ENCODE measurements at places on chromosomes 5 and 9.

- no peak overlapping the region for H3K27ac ChIP-seq
- H3K27me3 ChIP-seq: no peaks in the 10 kb centered on the region
- no peaks in the 10 kb centered on the region for H3K36me3 ChIP-seq
- no peak for DNase-seq
Observed at GRCh38 chr9:121838746-121839669, 187.6 kb downstream of the DAB2IP start.

DNA sequence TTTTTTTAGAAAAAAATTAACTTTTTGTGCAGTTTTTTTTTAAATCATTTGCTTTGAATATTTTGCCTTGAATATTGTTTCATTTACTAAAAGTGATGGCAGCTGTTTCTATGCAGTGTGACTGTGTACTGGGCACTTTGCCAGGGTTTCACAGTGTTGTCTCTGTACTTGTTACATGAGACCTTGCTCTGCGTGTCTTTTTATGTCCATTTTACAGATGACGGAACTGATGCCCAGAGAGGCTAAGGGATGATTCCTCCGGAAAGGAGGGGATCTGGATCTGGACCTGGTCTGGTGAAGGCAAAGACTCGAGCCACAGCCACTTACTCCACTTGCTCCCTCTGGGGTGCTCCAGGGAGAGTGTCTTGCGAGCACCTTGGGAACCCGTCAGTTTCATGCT lies 124.8 kb upstream of the PTCH1 start:
- H3K36me3 ChIP-seq: no peaks in the 10 kb centered on the region
- DNase-seq: no peak
- H3K4me3 ChIP-seq: no peak overlapping the region
- H3K4me1 ChIP-seq: peaks cover 13% of the 10 kb centered on the region

DNA sequence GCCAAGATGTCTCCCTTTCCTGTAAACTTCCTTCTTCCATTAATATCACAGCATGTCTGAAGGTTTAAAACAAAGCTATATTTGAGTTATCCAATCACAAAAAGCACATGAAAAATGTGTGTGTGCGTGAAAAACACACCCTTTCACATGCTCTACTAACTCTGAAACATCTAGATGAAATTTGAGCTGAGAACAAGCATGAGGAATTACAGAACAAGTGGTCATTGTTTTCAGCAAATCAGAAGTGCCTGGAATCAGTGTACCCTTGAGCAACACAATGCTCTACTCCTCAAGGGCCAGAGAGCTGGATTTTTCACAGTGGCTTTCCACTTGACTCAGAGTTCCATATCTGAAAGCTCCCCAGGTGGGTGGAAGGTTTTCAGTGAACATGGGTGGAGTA lies 255.9 kb downstream of the PSAT1 start:
- H3K36me3 ChIP-seq: no peaks in the 10 kb centered on the region
- no peak for DNase-seq
- H3K27ac ChIP-seq: no peak overlapping the region
- no peak overlapping the region for H3K4me3 ChIP-seq

- DNase-seq: no peak
- no peaks in the 10 kb centered on the region for H3K36me3 ChIP-seq
- H3K27me3 ChIP-seq: no peaks in the 10 kb centered on the region
- peak within 1 kb of the TSS; percentile 42 for H3K4me3 ChIP-seq
Observed at GRCh38 chr9:92424340-92424739, at the start of gene OMD. Gene OMD (minus strand): TSS chr9:92424471. CDS start chr9:92417558, 6,913 bp downstream.

- H3K4me3 ChIP-seq: no peak overlapping the region
- DNase-seq: no peak
- H3K36me3 ChIP-seq: no peaks in the 10 kb centered on the region
- peaks cover 4% of the 10 kb centered on the region for H3K4me1 ChIP-seq
- no peak overlapping the region for H3K27ac ChIP-seq
Observed at GRCh38 chr9:89489548-89490530, 8.1 kb downstream of the SEMA4D start.

- H3K27ac ChIP-seq: peak overlapping the region; percentile 35
- DNase-seq: no peak
- H3K4me1 ChIP-seq: peaks cover 37% of the 10 kb centered on the region
- H3K4me3 ChIP-seq: no peak overlapping the region
Observed at GRCh38 chr5:126514131-126514557, 80.9 kb downstream of the ALDH7A1 start.

DNA sequence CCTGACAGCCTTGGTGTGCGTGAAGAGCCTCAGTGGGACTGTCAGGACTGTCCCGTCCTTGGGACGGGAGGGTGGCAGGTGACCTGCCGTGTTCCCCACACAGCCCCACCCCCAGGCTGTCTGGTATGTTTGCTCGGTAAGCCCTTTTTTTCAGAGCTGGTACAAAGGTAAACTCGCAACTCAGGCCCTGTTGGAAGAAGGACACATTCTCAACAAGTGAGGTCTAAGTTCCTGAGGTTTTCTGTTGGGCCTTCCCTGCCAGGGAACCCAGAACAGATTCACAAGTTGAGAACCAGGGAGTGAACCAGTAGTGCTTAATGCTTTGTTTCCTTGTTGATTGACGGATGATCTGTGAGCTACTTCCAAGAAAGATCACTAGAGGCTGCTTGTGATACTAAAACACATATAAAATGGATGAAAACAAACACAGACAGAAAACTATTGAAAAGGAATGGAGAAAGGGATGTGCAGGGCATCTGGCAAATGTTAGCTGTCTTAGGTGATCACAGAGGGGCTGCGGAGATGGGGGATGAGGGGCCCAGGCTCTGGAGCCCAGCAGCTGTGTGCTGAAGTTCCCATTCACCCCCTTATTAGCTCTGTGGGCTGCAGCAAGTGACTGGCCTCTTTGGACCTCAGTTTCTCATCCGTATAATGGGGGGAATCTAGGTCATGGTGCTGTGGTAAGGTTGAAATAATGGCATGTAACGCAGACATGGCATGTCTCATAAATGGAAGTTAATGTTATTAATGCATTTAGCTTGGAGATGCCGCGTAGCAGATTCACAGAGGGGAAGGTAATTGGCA lies 2.7 kb downstream of the NDST1 start:
- H3K4me1 ChIP-seq: peaks cover 99% of the 10 kb centered on the region
- H3K4me3 ChIP-seq: no peak overlapping the region
- no peak for DNase-seq
- no peaks in the 10 kb centered on the region for H3K36me3 ChIP-seq

DNA sequence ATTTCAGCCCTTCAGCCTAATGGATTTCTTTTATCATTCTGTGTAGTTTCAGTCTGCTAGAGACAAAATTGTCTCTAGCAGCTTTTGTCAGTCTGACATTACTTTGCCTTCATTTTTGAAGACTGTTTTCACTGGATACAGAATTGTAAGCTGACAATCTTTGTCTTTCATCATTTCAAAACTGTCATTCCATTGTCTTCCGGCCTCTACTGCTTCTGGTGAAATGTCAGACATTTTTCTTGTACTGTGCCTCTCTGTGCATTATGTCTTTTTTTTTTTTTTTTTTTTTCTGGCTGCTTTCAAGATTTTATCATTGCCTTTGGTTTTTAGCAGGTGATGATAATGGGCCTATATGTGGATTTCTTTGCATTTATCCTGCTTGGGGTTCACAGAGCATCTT lies 51.3 kb upstream of the ZNF169 start:
- H3K27me3 ChIP-seq: no peaks in the 10 kb centered on the region
- H3K4me3 ChIP-seq: no peak overlapping the region

DNA sequence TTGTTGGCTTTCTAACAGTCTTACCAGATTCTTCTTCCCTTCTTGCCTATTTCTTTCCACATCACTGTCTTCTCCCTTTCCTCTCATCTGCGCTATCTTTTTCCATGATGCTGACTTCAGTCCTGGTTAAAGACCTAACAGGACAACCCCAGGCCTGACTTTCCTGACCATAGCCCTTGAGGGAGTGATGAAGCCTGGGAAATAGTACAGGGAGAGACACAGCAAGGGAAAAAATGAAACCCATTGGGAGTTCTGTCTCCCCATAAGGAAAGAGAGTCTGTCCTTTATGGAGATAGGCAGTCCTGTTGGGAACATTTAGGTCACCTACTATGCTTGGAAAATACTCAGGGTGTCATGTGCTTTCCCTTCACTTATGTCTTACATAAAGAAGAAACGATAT lies 92.7 kb downstream of the GIN1 start:
- no peak for DNase-seq
- H3K4me3 ChIP-seq: no peak overlapping the region
- peaks cover 23% of the 10 kb centered on the region for H3K4me1 ChIP-seq
- peak overlapping the region; percentile 51 for H3K27ac ChIP-seq
- H3K36me3 ChIP-seq: peaks cover 87% of the 10 kb centered on the region
- no peaks in the 10 kb centered on the region for H3K27me3 ChIP-seq

DNA sequence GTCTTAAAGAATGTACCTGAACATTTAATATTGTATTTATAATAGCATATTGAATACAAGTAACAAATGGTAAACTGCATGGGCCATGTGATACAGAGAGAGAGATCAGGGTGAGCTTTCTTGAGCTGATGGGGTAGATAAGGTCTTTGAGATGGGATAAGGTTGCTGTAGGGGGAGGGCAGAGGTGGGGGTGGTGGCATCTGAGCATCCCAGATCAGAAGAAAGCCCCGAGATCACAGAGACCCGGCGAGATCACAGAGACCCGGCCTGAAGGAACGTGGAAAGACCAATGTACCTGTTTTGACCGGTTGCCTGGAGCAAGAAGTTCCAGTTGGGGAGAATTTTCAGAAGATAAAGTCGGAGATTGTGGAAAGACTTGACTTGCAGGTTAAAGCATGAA lies 6.6 kb downstream of the SMARCA2 start:
- H3K27ac ChIP-seq: peak overlapping the region; percentile 70
- no peaks in the 10 kb centered on the region for H3K27me3 ChIP-seq
- no peak for DNase-seq
- peaks cover 100% of the 10 kb centered on the region for H3K4me1 ChIP-seq
- no peaks in the 10 kb centered on the region for H3K36me3 ChIP-seq

DNA sequence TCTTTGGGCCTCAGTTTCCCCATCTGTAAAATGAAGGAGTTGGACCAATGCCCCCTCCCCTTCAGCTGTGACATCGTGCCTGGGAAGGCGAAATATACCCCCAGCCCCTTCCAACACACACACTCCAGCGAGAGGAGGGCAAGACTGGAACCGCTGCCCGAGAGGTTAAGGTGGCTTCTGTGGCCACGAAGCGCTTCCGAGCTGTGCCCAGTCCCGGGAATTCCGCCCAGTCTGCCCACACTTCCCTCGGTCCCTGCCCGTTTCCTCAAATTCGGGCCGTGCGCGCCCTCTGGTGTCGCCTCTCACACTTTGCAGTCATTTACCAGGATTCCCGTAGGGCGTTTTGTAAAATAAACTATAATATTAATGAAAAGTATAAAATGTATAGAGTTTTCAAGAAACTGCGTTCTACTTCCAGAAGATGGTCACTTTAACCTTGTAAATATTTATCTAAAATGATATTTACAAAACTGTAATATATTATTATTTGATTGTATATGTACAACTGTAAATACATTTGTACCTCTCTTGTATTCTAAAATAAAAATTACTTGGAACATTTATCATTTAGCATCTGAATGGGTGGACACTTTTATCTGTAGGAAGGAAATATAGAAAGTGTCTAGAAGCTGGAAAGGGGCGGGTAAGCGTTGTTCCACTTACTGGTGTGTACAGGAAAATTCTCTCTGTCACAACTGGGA lies 11.0 kb upstream of the EXOSC2 start:
- H3K4me1 ChIP-seq: peaks cover 20% of the 10 kb centered on the region
- H3K36me3 ChIP-seq: no peaks in the 10 kb centered on the region
- H3K27ac ChIP-seq: no peak overlapping the region
- peaks cover 25% of the 10 kb centered on the region for H3K27me3 ChIP-seq
- H3K4me3 ChIP-seq: peak overlapping the region; percentile 72
- DNase-seq: peak; percentile 79

GRCh38 chr5:92599217-92599810 lies 981.7 kb downstream of the NR2F1-AS1 start:
- no peak overlapping the region for H3K4me3 ChIP-seq
- no peak overlapping the region for H3K27ac ChIP-seq
- H3K4me1 ChIP-seq: no peaks in the 10 kb centered on the region
- no peaks in the 10 kb centered on the region for H3K27me3 ChIP-seq
- no peaks in the 10 kb centered on the region for H3K36me3 ChIP-seq

DNA sequence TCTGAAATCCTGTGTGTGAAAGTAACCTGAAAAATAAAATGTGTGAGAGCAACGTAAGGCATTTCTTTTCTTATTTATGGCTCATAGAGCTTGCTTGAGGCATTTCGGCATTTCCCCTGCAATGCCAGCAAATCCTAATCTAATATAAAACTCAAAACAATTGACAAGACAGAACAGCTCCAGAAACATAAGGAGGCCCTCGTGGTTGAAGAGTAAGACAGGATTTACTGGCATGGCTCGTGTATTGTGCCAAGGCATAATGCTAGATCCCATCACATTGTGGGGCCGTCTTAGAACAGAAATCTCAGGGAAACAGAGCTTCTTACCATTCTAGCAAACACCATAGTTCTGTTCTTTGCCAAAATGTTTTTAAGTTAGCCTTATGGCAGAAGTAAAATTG lies 166.2 kb downstream of the NTRK2 start:
- no peak overlapping the region for H3K27ac ChIP-seq
- no peak overlapping the region for H3K4me3 ChIP-seq
- DNase-seq: no peak
- no peaks in the 10 kb centered on the region for H3K4me1 ChIP-seq
- no peaks in the 10 kb centered on the region for H3K36me3 ChIP-seq
- H3K27me3 ChIP-seq: peaks cover 3% of the 10 kb centered on the region

GRCh38 chr5:127555826-127556225 lies 38.4 kb downstream of the PRRC1 start:
- DNase-seq: no peak
- no peaks in the 10 kb centered on the region for H3K4me1 ChIP-seq
- H3K27me3 ChIP-seq: no peaks in the 10 kb centered on the region
- no peak overlapping the region for H3K4me3 ChIP-seq
- H3K36me3 ChIP-seq: peaks cover 27% of the 10 kb centered on the region

GRCh38 chr5:109956884-109957283 lies 267.2 kb downstream of the MAN2A1 start:
- peaks cover 26% of the 10 kb centered on the region for H3K27me3 ChIP-seq
- no peaks in the 10 kb centered on the region for H3K36me3 ChIP-seq
- no peak overlapping the region for H3K4me3 ChIP-seq
- no peak overlapping the region for H3K27ac ChIP-seq
- no peak for DNase-seq
- H3K4me1 ChIP-seq: no peaks in the 10 kb centered on the region

- H3K27ac ChIP-seq: no peak overlapping the region
- no peak overlapping the region for H3K4me3 ChIP-seq
- no peaks in the 10 kb centered on the region for H3K36me3 ChIP-seq
- H3K4me1 ChIP-seq: no peaks in the 10 kb centered on the region
Observed at GRCh38 chr5:152542741-152543140, 137.7 kb upstream of the NMUR2 start.

- no peak overlapping the region for H3K27ac ChIP-seq
- no peak overlapping the region for H3K4me3 ChIP-seq
- peaks cover 99% of the 10 kb centered on the region for H3K27me3 ChIP-seq
- no peak for DNase-seq
Observed at GRCh38 chr5:73378070-73378469, 70.5 kb downstream of the FOXD1 start.

- peak overlapping the region; percentile 92 for H3K4me3 ChIP-seq
- peaks cover 13% of the 10 kb centered on the region for H3K36me3 ChIP-seq
- peaks cover 73% of the 10 kb centered on the region for H3K4me1 ChIP-seq
- DNase-seq: no peak
Observed at GRCh38 chr9:75085640-75086039, 2.3 kb downstream of the NMRK1 start.
